ENCODE measurements at places on chromosomes 1 and 21. TPM values are rescaled to one million over a fixed set of nuclear protein-coding genes. Genes with fewer than 3 reads are reported as not detected.

The FYB2 gene
- total RNA-seq, result not detected

The S100A2 gene
- total RNA-seq, result 2.6 TPM

The NCMAP gene
- not detected for total RNA-seq

The STUM gene
- not detected for total RNA-seq

The OR2L13 gene
- total RNA-seq, result not detected

The VASH2 gene
- 3.0 TPM for total RNA-seq

The CD52 gene
- total RNA-seq, result not detected

The IKBKE gene
- 11.5 TPM for total RNA-seq

The OR2AK2 gene
- total RNA-seq, result not detected

The LYPD8 gene
- total RNA-seq, result 0.14 TPM

The ZNF648 gene
- not detected for total RNA-seq

The FABP3 gene
- total RNA-seq, result 116 TPM

The ADAMTS5 gene
- 24.4 TPM for total RNA-seq

The CLCA1 gene
- not detected for total RNA-seq

The KRTAP21-2 gene
- total RNA-seq, result not detected

The RHOC gene
- 406 TPM for total RNA-seq

The FBXO2 gene
- 2.8 TPM for total RNA-seq

The CSDE1 gene
- total RNA-seq, result 1,025 TPM

The PLA2G4A gene
- total RNA-seq, result 28.4 TPM

The RXRG gene
- total RNA-seq, result not detected

The RCAN3 gene
- 1.8 TPM for total RNA-seq

The CBR3 gene
- 8.6 TPM for total RNA-seq

The PRDM16 gene
- total RNA-seq, result 1.2 TPM

The PDC gene
- total RNA-seq, result 0.28 TPM

The ACTL8 gene
- 0.09 TPM for total RNA-seq

The CYB561D1 gene
- 3.6 TPM for total RNA-seq

The KCNE2 gene
- not detected for total RNA-seq

All from smooth muscle cell of bladder (primary cell).